ENCODE measurements at places on chromosomes 1 and 21.

DNA sequence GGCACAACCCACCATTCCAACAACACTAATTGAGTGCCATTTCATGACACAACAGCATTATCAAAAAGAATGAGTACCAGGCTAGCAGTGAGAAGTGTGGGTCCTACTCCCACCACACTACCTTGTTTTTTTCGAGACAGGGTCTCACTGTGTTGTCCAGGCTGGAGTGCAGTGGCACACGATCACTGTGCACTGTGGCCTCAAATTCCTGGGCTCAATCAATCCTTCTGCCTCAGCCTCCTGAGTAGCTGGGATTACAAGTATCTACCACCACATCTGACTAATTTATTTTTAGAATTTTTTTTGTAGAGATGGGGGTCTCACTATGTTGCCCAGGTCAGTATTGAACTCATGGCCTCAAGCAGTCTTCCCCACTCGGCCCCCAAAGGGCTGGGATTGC, 30.7 kb downstream of the CD247 start:
- DNase-seq, result no peak

DNA sequence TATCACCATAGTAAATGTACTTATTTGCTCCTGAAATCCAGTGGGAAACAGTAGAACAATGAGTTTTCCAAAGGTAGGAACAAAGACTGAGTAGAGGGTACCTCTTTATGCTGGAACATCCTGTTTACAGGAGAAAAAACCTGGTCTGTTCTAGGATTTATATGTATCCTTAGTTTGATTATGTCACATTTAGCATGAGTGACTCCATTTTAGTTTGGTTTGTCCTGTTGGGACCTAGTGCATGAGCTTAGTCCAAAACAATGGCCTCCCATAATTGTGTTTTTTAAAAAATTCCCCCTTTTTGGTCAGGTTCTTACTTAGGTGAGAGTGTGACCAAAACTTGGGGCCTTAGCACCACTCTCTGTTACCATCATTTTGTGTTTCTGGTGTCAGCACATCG, 3.5 kb upstream of the MRPL55 start:
- no peak for DNase-seq

DNA sequence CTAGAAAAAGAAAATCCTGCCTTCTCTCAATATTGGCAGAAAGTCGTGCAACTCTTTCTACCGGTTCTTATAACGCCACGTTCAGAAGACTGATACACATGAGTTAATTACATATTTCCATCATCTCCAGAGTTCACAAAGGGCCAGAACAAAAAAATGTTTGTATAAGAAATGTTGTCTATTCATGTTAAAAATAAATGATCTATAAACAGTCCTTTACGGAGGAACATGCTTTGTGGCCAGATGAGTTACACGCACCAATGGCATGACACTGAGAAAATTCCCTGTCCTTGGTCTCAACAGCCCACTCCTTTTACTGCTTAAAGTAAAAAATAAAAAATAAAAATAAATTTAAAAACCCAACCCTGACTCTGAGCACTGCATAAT, 29.5 kb downstream of the C2CD2 start:
- no peak for DNase-seq

DNA sequence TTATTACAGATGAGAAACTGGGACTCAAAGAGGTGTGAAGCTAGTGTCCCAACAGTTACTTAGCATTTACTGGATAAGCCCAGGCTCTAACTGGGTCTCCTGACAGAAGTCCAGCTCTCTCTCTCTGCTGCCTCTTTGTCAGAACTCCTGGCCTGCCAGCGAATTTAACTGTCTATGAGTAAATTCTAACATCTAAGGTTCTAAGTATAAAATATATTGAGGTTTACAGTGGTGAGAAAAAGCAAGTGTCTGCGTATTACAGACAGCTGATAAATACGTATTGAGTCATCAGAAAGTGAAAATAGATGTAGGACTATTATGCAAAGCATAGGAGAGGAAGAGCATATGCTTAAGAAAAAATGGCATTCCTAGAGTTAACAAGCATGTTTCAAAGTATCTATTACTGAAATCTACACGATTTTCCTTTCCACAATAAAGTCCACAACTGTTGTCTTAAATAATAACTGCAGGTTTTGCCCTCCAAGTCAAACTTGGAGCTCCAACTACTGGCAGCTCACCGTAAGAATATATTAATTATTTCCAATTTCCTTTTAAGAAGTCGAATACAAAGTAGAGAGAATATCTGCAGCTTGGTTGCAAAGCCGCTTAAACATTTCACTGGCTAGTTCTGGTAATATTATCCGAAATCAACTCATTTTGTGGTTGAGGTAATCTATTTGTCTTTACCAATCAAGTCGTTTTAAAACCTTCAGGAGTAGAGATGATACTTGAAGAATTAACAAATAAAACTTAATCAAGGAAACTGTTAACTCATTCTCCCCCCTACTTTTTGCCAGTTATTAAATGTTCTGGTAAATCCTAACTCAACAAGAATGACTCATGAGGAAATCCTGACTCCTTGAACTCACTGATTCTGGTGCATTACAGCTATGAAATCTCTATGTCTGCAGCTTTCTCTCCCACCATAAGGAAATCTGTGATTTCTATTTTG, 1.4 kb upstream of the RGS2 start:
- DNase-seq, result no peak

DNA sequence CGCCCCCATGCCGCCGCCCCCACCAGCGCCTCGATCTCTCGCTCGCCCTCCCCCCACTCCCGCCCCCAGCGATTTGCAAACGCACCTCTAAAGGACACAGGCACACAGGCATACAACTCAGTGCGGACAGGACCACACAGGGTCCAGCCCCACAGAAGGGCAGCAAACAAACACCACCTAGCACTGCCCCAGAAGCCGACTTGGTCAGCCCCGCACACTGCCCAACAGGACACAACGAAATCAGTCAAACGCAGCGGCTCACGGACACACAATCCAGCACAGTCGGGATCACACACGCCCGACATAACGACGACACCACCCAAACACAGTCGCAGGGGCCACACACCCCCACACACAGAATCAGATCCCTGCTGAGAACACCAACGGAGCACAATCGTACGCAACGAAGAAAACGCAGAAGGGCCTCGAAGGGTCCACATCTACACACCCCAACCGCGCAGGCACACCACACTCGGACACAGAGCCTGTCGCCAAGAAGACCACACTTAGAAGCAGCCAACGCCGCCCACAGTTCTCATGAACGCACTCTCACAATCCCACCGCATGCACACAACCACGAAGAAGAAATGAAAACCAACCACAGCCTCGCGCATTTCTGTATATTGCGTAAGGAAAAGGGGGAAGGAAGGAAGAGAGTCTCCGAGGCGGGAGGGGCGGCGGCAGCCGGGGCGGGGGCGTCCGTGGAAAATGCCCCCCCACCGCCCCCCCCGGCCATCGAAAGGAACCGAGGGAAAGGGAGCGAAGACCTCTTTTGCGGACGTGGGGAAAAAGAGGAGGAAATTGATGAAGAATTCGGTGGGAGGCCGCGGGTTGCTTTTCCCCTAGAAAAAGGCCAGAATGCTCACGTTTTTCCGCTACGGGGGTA, 481 bp downstream of the TAL1 start:
- no peak for DNase-seq

DNA sequence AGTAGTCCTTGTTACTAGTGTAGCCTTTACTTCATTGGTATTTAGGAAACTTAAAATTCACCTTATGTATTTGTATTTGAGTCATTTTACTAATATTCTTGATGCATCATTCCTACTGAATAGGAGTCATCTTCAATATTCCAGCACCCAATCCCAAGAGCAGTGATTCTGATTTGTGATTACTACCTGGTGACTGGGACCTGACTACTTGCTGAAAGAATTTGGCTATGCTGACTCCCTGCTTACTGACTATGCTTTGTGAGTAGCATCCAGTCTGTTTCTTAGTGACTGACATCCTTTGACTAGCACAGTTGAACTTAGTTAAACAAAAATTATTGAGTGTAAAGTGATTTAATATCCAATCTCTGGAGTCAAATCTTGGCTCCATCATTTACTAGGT, 129.9 kb upstream of the NEGR1 start:
- no peak for DNase-seq

- DNase-seq, result no peak
These were observed 30.2 kb downstream of the RAVER2 start for GRCh38 chr1:64775113-64775512.

DNA sequence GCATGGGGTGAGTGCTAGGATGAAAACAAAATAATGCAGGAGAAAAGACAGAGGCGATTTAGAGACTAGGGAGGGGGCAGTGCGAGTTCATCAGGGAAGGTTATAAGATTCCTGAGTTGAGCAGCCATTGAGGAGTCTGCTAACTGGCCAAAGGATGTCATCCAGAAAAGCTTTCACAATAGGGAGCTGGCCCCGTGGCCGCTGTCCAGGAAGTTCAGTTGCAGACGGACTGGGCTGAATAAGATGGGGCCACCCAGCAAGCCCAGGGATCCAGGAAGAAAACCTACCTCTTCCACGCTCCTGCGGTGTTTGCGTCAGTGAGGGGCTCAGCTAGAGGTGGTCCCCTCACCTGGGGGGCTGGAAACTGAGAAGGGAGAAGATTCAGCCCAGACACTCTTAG, 4.0 kb upstream of the PKP1 start:
- no peak for DNase-seq

- DNase-seq, result no peak
These were observed 11.9 kb downstream of the PRXL2B start for GRCh38 chr1:2598329-2598931.

DNA sequence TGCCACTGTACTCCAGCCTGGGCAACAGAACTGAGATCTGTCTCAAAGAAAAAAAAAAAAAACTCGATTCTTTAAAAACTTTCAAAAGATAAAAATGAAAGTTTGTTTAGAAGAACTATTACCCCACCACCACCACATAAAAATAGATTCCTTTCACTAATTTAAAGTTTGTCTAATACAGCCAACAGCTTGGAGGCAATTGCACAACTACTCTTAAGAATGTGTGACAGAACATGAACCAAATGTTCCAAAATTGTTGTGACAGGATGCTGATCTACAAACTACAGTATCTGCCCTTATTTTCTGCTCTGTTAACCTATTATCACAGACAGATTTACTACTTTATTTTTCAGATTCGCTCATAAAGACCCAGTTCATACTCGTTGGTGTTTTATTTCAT, 5.5 kb upstream of the TGFBR3 start:
- DNase-seq, result no peak

- no peak for DNase-seq
These were observed 71.6 kb upstream of the SOX13 start for GRCh38 chr1:204001166-204001901.

GRCh38 chr1:46072975-46073374, 59.5 kb downstream of the PIK3R3 start:
- no peak for DNase-seq

DNA sequence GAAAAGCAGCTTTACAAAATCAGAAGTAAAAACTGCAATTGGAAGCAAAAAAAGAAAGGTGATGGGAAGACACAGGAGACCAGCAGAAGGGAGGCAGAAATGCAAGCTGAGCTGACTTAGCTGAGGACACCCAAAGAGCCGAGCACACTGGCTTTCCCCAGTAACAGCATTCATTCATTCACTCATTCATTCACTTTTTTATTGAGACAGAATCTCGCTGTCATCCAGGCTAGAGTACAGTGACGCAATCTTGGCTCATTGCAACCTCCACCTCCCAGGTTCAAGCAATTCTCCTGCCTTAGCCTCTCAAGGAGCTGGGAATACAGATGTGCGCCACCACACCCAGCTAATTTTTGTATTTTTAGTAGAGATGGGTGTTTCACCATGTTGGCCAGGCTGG, 8.2 kb downstream of the ANGPTL7 start:
- DNase-seq, result no peak

DNA sequence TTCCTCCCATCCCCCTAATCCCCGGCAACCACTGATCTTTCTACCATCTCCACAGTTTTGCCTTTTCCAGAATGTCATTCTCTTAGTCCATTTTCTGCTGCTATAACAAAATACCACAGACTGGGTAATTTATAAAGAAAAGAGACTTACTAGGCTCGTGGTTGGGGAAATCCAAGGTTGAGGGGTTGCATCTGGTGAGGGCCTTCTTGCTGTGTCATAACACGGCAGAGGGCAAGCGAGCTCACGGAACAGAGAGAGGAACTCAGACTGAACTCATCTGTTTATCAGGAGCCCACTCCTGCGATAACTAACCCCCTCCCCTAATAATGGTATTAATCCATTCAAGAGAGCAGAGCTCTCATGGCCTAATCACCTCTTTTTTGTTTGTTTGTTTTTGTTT, 52.0 kb downstream of the RUNX3 start:
- no peak for DNase-seq

GRCh38 chr1:22457345-22457744, 5.7 kb downstream of the ZBTB40 start:
- no peak for DNase-seq

DNA sequence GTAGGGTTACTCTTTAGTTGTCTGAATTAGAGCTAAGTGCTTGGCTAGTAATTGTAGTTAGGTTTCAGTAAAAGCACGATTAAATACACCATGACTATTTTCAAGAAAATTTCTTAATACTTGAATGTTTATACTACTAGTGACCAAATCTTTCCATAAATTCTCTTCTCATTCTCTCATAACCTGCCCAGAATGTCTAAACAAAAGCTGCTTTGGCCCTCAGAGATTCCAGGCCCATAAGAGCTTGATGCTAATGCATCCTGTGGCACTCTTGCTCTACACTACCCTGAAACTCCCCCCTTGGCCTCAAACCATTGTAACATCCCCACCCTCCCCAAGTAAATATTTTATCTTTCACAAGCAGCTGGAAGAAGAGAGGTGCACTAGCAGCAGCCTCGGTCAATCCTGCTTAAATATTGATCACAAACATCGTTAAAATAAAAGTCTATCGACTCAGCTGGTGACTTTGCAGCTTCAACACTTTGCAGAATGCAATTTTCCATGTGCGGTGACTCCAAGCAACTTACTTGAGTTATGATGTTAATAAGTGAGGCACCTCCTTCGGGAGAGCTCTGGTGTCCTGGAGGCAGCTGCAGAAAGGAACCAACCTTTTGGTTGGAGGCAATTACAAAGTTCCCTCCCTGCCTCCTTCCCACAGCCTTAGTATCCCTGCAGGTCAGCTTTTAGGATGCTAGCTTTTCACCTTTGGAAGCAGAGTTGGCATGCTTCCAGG, 315.6 kb upstream of the PLXNA2 start:
- no peak for DNase-seq

DNA sequence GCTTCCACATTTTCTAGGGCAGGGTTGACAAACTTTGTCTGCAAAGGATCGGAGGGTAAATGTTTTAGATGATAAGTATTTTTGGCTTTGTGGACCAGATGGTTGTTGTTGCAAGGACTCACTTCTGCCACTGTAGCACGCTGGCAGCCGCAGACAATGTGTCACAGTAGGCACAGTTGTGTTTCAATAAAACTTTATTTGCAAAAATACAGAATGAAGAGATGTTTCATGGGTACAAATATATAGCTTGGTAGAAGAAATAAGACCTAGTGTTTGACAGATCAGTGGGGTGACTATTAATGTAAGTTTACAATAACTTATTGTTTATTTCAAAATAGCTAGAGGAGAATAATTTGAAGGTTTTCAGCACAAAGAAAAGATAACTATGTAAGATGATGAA, 127.8 kb downstream of the GRIK3 start:
- no peak for DNase-seq

Measured in stimulated activated CD8-positive, alpha-beta memory T cell treated with anti-CD3 and anti-CD28 coated beads, Interleukin-15, amount 100 ng/mL, for 24 hours (primary cell).